ENCODE measurements at places on chromosomes 4 and X.

DNA sequence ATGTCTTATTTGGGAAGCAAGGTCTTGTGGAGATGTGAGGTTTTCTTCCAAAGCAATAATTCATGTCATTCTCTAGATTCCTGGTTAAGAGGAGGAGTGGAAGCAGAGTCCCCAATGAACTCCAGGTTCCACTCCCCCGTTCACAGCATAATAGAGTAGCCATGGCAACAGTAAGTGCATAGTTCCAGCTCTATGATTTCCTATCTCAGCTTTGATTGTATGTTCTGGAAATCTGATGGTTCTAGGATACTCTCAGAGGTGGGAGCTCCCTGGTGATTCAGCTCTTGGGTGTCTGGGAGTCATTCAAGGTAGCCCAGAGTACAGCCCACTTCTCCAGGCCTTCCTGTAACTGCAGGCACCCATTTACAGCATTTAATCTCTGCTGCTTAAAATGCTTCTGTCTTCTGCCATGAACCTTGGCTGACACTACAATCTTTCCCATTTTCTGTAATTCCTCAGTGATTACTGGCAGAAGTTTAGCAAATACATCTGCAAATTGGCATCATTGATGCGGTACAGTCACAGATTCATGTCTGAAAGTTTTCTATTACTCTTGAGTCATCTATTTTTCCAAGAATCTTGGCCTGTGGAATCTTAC, 242.0 kb downstream of the MAPK10 start:
- DNase-seq: no peak

DNA sequence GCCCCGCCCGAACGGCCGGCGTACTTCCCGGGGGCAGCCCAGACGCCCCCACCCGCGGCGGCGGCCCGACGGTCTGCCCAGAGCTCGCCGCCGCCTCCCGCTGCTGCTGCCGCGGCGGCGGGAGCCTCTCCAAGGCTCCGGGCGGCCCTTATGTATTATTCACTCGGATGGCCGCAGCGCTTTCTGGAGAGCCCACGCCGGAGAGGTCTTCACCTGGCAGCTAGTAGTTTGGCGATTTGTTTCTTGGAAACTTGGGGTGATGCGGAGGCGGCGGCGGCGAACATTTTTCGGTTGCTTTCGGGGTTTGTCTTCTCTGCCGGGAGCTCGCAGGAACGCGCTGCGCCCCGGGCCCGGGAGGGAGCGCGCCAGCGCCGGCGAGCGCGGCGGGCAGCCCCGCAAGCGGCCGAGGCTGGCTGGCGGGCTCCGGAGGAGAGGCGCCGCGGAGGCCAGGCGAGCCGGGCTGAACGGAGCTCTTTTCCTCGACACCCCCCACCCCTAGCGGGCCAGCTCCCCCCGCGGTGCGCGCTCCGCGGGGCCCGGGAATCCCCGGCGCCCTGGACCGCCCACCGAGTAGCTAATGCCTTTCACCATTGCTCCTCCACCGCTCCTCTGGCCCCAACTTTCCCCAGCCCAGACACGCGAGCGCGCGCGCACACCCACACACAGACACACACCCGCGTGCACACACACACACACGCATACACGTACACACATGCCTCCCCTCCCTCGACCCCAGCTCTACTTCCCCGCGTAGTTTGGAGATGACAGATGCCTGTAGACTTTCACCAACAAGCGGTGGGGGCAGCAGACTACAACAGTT, 113.5 kb downstream of the DHX15 start:
- DNase-seq: peak; percentile 36

- DNase-seq: no peak
Measured at GRCh38 chr4:24991015-24991414, 39.7 kb downstream of the LGI2 start.

GRCh38 chr4:150078579-150079080, 385 bp downstream of the DCLK2 start:
- DNase-seq: peak; percentile 22

DNA sequence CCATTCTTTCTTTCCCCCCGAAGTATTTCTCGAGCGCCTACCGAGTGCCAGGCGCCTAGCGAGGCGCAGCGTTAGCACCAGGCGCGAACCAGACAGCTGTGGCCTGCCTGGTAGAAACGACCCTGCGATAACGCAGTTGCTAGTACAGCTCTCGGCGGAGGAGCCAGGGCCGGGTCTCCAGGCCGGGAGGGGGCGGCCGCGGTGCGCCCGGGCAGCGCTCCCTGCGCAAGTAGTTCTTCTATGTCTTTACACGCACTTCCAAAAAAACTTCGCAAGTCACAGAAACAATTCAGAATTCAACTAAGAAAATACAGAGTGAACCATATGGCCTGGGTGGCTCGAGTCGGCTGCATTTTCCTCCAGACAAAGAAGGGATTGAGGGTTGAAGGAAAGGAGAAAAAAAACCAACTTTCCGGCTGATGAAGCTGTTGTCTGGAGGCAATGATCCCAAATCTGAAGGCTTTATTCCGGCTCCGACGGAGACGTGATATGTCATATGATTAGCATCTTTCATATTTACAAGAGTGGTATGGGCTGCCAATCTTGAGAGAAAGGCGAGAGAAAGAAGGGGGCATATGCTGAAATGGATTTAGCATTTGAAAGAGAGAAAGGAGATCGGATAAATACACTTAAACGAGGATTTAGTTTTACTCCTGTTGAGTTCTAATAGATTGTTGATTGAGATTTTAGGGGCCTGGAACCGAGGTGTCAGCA, 7.2 kb upstream of the NEUROG2 start:
- DNase-seq: no peak

DNA sequence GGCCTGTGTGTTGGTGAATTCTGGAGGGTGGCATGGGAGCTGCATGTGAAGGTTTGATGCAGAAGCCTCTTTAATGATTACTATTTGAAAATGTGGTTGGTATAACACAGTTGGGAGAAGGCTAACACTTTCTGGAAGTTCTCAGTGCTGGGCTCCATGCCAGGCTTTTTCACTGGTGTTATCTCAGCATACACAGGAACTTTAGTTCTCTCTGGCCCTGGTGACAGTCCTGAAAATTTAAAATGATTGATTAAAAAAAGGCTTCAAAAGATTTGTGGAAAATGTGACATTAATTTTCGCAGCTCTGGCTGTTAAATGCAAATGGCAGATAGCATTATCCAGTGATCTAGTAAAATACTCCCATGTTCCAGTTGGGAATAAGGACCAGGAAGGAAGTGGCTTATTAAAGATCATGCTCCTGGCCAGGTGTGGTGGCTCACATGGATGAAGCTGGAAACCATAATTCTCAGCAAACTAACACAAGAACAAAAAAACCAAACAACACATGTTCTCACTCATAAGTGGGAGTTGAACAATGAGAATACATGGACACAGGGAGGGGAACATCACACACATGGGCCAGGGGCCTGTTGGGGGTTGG, 36.6 kb downstream of the DIPK2B start:
- no peak for DNase-seq

DNA sequence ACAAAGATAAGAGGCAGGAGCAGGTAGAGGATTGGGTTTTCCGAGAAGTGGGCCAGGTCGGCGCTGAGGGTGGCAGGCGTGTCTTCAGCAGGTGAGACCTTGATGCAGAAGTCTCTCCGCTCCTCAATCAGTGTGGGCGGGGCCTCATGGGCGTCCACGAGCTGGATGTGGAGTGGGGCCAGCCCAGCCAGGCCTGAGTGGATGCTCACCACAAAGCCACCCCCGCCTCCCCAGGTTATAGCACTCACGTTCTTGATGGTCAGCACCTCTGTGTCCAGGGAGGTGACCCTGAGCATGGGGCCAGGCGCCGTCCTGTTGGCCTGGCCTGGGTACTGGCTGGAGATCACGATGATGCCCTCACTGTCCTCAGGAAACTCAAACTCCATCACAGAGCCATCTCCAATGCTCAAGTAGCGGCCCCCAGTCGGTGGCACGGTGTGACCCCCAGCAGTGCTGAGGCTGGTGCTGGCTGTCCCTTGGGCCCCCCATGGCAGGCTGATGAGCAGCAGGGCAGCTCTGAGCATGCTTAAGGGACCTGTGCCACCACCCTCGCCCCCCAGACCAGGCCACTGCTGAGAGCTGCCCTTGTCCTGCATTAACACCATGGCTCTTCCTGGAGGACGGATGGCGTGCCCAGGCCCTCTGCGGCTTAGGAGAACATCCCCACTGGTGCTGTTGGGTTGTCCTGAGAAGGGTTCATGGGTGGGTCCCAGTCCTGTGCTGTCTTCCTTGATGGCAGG, 1.9 kb downstream of the SLC10A3 start:
- no peak for DNase-seq

GRCh38 chr4:131257241-131257640, 1891.9 kb upstream of the PCDH10 start:
- DNase-seq: no peak

DNA sequence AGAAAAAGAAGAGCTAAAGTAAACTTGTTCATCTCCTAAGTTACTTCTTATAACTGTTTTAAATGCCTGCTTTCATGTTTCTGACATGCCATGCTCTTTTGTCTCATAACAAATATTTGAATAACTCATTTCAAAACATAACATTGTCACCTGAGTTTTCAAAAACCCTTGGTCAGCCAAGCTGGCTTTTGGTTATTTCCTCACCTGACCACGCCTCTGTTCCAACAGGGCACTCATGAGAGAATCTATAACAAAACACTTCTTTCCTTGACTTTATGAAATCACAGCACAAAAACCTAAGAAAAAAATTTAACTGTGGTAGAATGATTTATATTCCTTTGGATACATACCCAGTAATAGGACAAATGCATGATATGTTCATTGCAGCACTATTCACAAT, 172.9 kb upstream of the GALNT7 start:
- no peak for DNase-seq

DNA sequence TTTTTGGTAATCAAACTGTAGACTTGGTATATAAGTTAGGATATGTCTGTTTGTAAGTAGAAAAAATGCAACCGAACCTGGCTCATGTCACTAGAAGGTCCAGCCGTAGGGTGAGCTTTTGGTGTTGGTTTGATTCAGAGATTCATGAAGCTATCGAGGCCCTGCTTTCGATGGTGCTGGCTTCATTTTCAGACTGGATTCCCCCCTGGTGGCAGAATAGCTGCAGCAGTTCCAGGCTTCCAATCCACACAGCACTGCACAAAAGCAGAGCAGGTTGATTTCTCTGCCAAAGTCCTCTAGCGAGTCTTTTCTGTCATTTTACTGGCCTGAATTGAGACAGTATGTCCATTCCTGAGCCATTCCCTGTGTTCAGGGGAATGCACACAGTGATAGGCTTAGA, 33.1 kb downstream of the PDK3 start:
- DNase-seq: no peak

GRCh38 chr4:69330345-69331047, 50.2 kb downstream of the UGT2B28 start:
- DNase-seq: no peak

DNA sequence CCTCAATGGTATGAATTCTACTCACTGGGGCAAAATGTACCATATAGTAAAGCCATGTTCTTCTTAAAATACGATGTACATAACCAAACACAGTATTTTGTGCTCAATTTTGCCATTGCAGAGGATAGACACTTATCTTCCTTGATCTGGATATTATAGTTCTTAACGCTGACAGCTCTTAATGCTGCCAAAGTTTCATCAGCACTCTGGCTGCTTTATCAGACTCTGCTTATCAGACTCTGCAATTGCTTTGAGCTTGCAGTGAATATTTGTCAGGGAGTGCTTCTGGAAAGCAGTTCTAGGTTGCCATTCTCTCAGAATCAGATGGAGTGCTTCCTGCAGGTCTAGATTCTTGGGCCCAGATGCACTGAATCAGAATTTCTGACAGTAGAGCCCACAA, 863.1 kb downstream of the CCSER1 start:
- no peak for DNase-seq

- DNase-seq: no peak
Measured at GRCh38 chrX:46327566-46328115, 217.6 kb downstream of the ZNF674 start.

- no peak for DNase-seq
Measured at GRCh38 chr4:2416564-2417225, 1.8 kb downstream of the ZFYVE28 start.

- DNase-seq: no peak
Measured at GRCh38 chr4:38317041-38317674, 346.8 kb upstream of the KLF3 start.

- DNase-seq: no peak
Measured at GRCh38 chr4:72295966-72296557, 264.3 kb downstream of the NPFFR2 start.

- DNase-seq: no peak
Measured at GRCh38 chrX:137062915-137063617, 29.3 kb upstream of the GPR101 start.

- no peak for DNase-seq
Measured at GRCh38 chr4:187663076-187663475, 332.5 kb upstream of the ZFP42 start.

DNA sequence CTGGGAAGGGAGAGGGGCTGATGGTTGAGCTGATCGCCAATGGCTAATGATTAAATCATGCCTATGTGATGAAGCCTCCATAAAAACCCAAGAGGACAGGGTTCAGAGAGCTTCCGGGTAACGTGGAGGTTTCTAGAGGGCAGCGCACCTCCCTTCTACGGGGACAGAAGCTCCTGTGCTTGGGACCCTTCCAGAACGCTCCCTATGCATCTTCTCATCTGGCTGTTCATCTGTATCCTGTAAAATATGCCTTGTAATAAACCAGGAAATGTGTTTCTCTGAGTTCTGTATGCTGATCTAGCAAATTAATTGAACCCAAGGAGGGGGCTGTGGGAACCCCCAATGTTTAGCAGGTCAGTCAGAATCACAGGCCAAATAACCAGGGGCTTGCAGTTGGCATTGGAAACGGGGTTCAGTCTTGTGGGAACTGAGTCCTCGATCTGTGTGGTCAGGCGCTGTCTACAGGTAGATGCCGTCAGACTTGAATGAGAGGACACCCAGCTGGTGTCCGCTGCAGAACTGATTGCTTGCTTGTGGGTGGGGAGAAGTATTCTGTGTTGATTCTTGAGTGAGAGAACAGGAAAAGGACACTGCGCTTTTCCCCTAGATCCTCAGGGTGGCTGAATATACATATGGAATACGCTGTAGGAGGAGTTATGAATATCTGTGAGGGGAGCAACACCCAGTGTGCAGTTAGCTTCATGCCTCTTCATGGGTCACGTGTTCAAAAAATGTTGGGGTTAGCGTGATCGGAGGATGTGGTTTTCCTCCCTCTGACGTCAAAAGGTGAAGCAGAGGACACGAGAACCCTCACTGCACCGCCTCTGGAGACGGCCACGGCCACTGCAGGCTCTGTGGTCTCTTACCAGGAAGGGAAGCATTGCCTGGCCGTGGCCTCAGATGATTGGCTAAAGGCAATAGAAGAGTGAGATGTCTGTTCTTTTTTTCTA, 29.2 kb downstream of the HTT-AS start:
- no peak for DNase-seq

GRCh38 chrX:47484885-47485284, 1.9 kb upstream of the ZNF41 start:
- DNase-seq: no peak

GRCh38 chr4:151993521-151993920, 232.7 kb upstream of the GATB start:
- no peak for DNase-seq

- DNase-seq: peak; percentile 37
Measured at GRCh38 chr4:152679414-152680281, at the start of gene TMEM154. Gene TMEM154 (minus strand): TSS chr4:152679997. CDS start chr4:152679933, 64 bp downstream.

DNA sequence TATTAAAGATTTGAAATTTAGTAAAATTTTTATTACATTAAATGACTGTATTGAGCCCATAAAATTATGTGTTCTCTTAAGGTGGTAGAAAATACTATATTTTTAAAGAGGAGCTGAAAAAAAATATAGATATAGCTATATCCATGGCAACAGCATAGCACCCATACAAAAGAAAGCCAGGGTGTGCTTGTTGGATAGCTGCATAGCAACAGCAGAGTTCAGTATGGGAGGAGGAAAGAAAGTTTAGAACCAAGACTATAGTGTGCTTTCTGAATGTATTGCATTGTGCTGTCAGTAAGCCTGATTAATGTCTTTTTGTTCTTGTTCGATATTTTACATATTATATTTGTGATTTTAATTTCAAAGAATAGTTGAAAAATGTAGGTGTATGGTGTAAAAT, 78.4 kb downstream of the GRID2 start:
- DNase-seq: no peak
